ENCODE measurements at places on chromosomes 6 and 20. TPM values are rescaled to one million over a fixed set of nuclear protein-coding genes. Genes with fewer than 3 reads are reported as not detected.

GRCh38 chr6:20438462-20439070, 36.9 kb downstream of the E2F3 start:
- H3K4me3 ChIP-seq = no peak overlapping the region
- no peak overlapping the region for H3K27ac ChIP-seq
- no peaks in the 10 kb centered on the region for H3K27me3 ChIP-seq
- peaks cover 88% of the 10 kb centered on the region for H3K36me3 ChIP-seq

DNA sequence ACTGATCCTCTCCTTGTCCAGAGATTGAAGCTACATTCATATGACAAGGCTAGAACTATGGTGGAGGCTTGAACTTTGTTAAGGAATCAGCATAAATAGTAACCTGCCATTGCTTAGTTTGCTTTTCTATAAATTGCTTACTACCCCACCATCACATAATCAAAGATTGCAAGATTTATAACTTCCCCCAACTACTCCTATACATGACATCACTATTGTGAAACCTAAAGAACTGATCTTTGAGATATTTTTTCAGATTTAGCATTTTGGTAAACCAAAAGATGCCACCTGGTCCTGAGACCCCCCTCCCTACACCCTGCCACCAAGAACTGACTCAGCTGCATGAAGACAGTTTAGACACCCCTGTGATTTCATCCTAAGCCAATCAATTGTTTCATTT, 385.3 kb downstream of the CDC5L start:
- no peak overlapping the region for H3K4me3 ChIP-seq
- no peaks in the 10 kb centered on the region for H3K36me3 ChIP-seq
- no peaks in the 10 kb centered on the region for H3K27me3 ChIP-seq
- peaks cover 3% of the 10 kb centered on the region for H3K4me1 ChIP-seq
- no peak for DNase-seq

DNA sequence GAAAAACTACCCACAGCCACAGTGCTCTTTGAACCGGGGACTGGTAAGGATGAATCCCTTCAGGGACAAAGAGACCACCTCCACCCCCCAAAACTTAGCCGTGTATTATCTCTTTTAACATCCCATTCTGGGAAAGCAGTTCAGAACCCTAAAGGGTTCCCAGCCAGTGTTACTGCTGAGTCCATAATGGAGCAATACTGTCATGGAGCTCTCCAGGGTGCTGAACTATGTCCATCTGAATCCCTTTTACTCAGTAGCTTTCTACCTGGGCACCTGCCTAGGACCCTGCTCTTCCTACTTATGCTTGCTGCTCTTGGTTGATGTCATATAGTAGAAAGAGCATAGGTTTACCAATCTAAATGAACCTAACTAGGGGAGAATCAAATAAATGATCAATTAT, 22.3 kb upstream of the SAYSD1 start:
- H3K4me3 ChIP-seq = no peak overlapping the region
- H3K36me3 ChIP-seq = no peaks in the 10 kb centered on the region
- no peaks in the 10 kb centered on the region for H3K4me1 ChIP-seq
- H3K27me3 ChIP-seq = peaks cover 15% of the 10 kb centered on the region

Gene GJA1
- total RNA-seq = not detected

DNA sequence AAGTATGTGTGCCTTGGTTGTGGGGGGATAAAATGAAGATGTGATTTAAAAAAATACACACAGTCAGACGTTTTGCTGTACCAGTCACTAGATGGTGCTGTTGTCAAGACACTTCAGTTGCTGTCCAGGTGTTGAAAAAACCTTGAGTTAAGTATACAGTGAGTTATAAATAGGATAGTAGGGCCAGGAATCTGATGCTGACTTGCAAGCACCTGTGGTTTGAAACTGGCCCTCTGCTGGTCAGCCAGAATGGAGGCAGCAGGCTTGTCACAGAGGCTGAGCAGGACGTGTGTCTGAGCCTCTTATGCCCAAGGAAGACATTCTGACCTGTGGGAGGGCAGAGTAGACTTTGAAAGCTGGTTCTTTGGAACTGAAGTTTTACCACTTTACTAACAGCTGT, 27.8 kb downstream of the RNF8 start:
- no peak overlapping the region for H3K27ac ChIP-seq
- H3K4me3 ChIP-seq = no peak overlapping the region
- H3K4me1 ChIP-seq = no peaks in the 10 kb centered on the region
- peaks cover 36% of the 10 kb centered on the region for H3K36me3 ChIP-seq
- DNase-seq = peak; percentile 34

Gene SLC17A3
- 0.15 TPM for total RNA-seq

- H3K4me3 ChIP-seq = no peak within 1 kb of the TSS
- no peak within 1 kb of the TSS for H3K27ac ChIP-seq
Observed at GRCh38 chr20:57329608-57330221, at the start of gene SPO11. Gene SPO11, plus strand, starts transcription at chr20:57329803. Its CDS starts 65 bp downstream, at chr20:57329868.

Gene CDH26
- total RNA-seq = 0.86 TPM

Gene C6orf163
- 0.86 TPM for total RNA-seq

Gene LCA5
- 0.10 TPM for total RNA-seq

Gene CLPSL2
- total RNA-seq = not detected

GRCh38 chr6:41581381-41581991, 35.3 kb downstream of the FOXP4 start:
- H3K27me3 ChIP-seq = no peaks in the 10 kb centered on the region
- no peaks in the 10 kb centered on the region for H3K36me3 ChIP-seq
- H3K27ac ChIP-seq = no peak overlapping the region
- peaks cover 2% of the 10 kb centered on the region for H3K4me1 ChIP-seq
- H3K4me3 ChIP-seq = no peak overlapping the region

- DNase-seq = no peak
- H3K36me3 ChIP-seq = no peaks in the 10 kb centered on the region
- H3K4me1 ChIP-seq = no peaks in the 10 kb centered on the region
- H3K27me3 ChIP-seq = no peaks in the 10 kb centered on the region
Observed at GRCh38 chr20:22006306-22006705, 300.8 kb downstream of the PAX1 start.

GRCh38 chr6:10585209-10585845, 64.2 kb downstream of the GCNT2 start:
- H3K27ac ChIP-seq = no peak overlapping the region
- H3K27me3 ChIP-seq = no peaks in the 10 kb centered on the region
- no peak overlapping the region for H3K4me3 ChIP-seq

DNA sequence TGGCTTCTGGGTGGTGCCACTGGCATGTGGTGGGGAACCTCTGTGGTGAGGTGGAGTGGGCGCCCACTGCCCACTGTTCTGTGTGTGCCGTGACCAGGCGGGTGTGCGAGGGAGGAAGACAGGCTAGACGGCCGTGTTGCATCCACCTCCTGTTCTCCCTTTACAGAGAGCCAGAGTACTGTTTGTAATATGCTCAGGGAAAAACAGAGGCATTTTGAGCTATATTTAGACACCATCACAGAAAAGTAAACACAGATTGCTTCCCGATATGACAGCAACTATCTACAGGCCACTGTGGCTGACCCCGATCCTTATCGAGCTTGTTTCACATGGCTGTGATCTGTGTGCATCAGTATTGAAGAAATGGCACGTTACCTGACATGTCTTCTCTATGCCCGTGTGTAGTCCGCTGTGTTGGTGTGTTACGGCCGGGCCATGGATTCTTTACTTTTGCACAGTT, 45.6 kb downstream of the ARID1B start:
- H3K27me3 ChIP-seq = no peaks in the 10 kb centered on the region
- H3K4me3 ChIP-seq = no peak overlapping the region
- no peaks in the 10 kb centered on the region for H3K36me3 ChIP-seq
- DNase-seq = no peak

DNA sequence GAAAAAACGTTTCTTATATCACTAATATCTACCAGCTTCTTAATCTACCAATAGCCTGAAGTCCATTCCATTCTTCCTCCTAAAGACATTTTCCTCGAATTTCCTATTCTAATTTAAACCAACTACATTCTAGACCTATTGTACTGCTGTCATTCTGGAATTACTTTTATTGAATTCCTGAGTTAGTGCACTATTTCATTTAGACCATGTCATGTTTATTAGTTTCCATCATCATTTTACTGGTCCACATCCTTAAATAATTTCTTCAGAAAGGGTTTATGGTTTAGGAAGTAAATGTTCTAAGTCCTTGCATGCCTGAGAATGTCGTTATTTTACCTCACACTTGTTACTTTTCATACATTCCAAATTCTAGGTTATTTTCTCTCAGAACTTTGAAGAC, 13.2 kb downstream of the LCA5 start:
- no peak for DNase-seq
- H3K4me1 ChIP-seq = no peaks in the 10 kb centered on the region
- no peaks in the 10 kb centered on the region for H3K27me3 ChIP-seq
- no peak overlapping the region for H3K4me3 ChIP-seq
- no peak overlapping the region for H3K27ac ChIP-seq
- no peaks in the 10 kb centered on the region for H3K36me3 ChIP-seq

Gene DCDC2
- not detected for total RNA-seq

DNA sequence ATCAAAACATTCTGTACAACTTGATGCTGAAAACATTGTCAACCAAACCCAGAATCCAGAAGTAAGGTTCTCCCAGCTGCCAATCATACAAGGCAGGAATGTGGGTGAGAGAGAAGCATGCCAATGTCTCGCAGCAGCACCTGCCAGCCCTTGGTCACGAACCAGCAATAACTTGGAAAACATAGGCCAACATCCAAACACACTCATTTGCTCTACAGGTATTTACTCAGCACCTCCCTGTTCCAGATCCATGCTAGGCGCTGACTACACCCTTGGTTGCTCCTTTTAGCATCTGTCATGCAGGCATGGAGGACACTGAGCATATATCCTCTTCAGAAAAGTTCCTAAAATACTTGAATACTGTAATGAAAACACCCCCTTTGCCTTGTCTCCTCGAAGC, 63.6 kb downstream of the FAXC start:
- H3K4me1 ChIP-seq = no peaks in the 10 kb centered on the region
- H3K27ac ChIP-seq = no peak overlapping the region
- no peaks in the 10 kb centered on the region for H3K36me3 ChIP-seq
- peaks cover 20% of the 10 kb centered on the region for H3K27me3 ChIP-seq
- DNase-seq = no peak
- H3K4me3 ChIP-seq = no peak overlapping the region

DNA sequence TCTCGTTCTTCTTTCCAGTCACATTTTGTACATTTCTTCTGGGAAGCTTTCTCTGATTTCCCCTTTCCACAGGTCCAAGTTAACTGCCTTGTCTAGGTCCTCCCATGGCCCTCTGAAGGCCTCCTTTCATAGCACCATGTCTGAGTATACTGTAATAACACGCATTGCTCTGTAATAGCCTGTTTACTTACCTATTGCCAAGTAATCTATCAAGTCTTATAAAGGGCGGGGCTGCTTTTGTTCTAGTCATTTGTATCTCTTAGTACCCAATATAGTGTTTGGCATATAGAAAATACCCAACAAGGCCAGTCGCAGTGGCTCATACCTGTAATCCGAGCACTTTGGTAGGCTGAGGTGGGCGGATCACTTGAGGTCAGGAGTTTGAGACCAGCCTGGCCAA, 17.9 kb downstream of the PTPN1 start:
- no peak for DNase-seq
- H3K27ac ChIP-seq = no peak overlapping the region
- H3K4me3 ChIP-seq = no peak overlapping the region
- peaks cover 15% of the 10 kb centered on the region for H3K36me3 ChIP-seq

- DNase-seq = peak; percentile 25
- no peak overlapping the region for H3K27ac ChIP-seq
- H3K27me3 ChIP-seq = no peaks in the 10 kb centered on the region
- H3K4me3 ChIP-seq = no peak overlapping the region
- no peaks in the 10 kb centered on the region for H3K36me3 ChIP-seq
Observed at GRCh38 chr6:119966484-119966883, 616.9 kb upstream of the MAN1A1 start.

GRCh38 chr20:9206486-9206885, 137.6 kb downstream of the PLCB4 start:
- H3K27ac ChIP-seq = no peak overlapping the region
- no peaks in the 10 kb centered on the region for H3K27me3 ChIP-seq
- H3K4me3 ChIP-seq = no peak overlapping the region
- no peaks in the 10 kb centered on the region for H3K36me3 ChIP-seq
- no peaks in the 10 kb centered on the region for H3K4me1 ChIP-seq
- no peak for DNase-seq

Gene RSPO3
- not detected for total RNA-seq

DNA sequence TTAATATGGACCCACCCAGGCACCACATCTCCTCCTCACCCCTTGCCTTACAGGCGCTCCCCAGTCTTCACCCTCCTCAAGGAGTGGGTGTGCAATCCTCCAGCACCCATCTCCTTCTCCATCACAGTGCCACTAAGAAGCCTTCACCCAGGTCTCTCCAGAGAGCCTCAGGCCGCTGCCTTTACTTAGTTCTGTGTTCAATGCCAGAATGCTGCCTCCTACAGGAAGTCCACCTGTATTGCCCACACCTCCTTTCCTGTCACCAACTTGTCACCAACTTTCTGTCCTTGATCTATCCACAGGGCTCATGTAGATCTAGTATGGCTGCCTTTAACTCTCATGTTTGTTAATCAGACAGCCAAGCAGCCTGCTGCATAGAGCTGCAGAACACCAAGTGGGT, 586 bp upstream of the LST1 start:
- peaks cover 72% of the 10 kb centered on the region for H3K4me1 ChIP-seq
- no peaks in the 10 kb centered on the region for H3K27me3 ChIP-seq
- H3K36me3 ChIP-seq = peaks cover 54% of the 10 kb centered on the region
- H3K27ac ChIP-seq = peak overlapping the region; percentile 98

Gene PM20D2
- total RNA-seq = 5.0 TPM

Gene VSTM2L
- total RNA-seq = 0.20 TPM

DNA sequence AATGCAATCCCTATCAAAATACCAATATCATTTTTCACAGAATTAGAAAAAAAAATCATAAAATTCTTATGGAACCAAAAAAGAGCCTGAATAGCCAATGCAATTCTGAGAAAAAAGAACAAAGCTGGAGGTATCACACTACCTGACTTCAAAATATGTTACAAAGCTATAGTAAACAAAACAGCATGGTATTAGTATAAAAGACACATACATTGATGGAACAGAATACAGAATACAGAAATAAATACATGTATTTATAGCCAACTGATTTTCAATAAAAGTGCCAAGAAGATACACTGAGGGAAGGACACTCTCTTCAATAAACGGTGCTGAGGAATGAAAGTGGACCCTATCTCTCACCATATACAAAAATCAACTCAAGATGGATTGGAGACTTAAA, 28.7 kb upstream of the AKAP12 start:
- peaks cover 4% of the 10 kb centered on the region for H3K36me3 ChIP-seq
- H3K27me3 ChIP-seq = peaks cover 21% of the 10 kb centered on the region
- no peak overlapping the region for H3K27ac ChIP-seq
- no peak for DNase-seq
- H3K4me3 ChIP-seq = no peak overlapping the region

DNA sequence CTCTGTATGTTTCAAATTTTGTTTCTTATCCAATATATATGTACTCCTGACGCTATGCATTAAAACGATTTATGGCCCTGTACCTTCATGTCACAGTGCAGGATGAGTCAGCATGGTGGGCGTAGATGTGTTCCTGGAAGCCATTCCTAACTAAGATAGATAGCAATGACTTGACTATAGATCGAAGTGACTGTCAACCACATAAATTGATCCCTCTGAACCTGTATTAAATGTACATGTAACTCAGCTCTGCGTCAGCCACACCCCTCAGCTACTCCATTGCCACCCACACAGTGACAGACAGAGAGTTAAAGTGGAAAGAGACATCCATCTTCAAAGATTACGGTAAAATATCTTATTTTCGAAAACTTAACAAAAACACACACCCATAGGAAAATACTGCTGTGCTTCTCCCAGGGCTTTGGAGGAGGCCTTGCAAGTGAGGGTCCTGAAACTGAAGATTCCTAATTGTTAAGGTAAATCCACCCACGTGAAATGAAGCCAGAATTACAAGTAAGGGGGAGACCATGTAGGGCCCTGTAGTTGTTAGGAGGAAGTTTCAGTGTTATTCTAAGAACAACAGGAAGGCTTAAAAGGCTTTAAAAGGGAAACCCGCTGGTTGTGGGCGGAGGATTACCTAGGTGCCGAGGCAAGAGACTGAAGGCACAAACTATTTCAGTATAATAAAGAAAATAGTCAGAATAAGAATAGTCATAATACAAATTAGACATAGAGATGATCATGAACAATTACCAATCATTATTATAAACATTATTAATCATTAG, 10.3 kb upstream of the RAD21L1 start:
- peak overlapping the region; percentile 74 for H3K27ac ChIP-seq
